ENCODE measurements at places on chromosomes 7 and 10. TPM values are rescaled to one million over a fixed set of nuclear protein-coding genes. Genes with fewer than 3 reads are reported as not detected.

DNA sequence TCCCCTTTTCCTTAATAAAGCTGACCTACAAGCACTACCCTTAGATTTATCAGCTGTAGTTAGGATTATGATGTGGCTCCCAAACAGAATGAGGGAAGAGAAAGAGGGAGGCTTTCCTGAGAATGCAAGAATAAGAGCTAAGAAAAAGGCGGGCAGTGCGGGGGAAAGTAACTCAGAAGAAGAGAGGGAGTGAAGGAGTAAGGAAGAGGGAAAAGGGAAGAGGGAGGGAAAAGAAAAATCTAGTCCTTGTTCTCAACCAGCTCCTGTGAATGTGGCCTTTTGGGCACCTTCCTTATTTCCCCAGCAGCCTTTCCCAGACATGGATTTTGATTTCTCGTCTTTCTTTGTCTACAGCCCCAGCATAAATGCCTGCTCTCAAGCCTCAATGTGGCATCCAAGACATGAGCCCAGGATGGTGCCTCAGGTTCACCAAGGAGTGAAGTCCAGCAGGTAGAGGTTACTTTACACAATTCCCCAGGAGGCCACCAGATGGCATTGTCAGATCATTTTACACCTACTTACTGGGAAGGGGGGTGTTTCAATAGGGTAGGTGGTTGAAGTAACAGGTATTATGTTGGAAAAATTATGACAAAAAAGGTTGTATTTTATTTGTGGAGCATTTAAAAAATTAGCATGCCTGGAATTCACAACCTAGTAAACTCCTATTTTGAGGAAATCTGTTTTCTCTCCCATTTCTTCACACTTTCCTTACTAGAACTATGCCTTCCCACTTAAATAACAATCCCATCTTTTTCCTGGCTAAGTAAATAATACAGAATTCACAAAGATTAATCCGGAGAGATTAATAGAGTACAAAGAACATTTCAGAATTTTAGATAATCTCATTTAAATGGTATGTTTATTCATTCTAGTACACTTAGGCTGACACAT is 106.5 kb downstream of the HTR7 start:
- H3K27me3 ChIP-seq = no peaks in the 10 kb centered on the region
- H3K27ac ChIP-seq = no peak overlapping the region
- no peaks in the 10 kb centered on the region for H3K36me3 ChIP-seq
- DNase-seq = peak; percentile 32
- H3K4me3 ChIP-seq = no peak overlapping the region

- no peaks in the 10 kb centered on the region for H3K27me3 ChIP-seq
- no peak for DNase-seq
- peaks cover 10% of the 10 kb centered on the region for H3K4me1 ChIP-seq
Observed at GRCh38 chr7:157271991-157272324, 64.8 kb upstream of the DNAJB6 start.

DNA sequence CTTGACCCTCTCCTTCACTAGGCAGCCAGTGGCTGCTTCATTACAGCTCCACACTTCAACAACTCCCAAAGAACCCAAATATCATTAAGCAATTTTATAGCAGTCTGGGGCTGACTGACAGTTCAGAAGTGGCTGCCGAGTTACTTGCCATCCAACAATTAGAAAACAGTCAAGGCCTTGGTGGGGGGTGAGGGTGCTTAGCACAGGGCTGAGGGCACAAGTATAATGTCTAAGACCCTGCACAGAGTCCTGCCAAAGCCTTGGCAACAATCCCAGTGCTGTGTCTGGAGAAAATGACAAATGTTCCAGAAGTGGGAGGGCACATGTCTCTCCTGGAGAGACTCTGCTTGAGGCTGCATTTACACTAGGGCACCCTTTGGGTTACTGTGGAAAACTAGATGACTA is 71.1 kb downstream of the CXCL12 start:
- no peaks in the 10 kb centered on the region for H3K27me3 ChIP-seq
- no peak overlapping the region for H3K4me3 ChIP-seq
- H3K27ac ChIP-seq = no peak overlapping the region
- DNase-seq = no peak
- H3K4me1 ChIP-seq = peaks cover 6% of the 10 kb centered on the region

DNA sequence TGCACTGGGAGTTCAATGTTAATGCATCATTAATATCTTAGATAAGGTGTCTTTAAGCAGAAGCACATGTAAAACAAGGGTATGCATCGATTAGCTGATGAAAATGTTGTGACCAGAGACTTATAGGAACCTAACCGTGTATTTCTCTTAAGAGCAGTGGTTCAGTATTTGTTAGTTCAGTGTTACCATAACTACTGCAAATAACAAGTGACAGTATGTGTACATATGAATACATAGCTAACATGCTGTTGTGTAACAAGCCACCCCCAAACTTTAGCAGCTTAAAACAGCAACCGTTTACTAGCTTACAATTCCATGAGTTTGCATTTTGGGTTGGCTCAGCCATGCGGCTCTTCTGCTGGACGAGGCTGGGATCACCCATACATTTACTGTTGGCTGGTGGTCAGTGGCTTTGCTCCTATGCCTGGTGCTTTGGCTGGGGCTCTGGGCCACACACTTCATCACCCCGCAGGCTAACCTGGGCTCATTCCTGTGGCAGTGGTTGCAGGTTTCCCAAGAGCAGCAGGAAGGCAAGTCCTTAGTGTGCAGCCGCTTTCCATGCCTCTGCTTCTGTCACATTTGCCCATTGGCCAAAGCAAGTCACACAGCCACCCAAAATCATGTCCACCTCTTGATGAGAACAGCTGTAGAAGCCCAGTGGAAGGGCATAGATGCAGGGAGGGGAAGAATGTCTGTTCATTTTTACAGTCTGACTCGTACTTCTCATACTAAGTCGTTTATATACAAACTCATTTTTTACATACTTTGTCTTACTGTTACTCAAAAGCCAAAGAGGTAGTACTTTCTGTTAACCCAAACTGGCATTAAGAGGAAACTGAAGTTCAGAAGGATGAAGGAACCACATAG is 103.3 kb upstream of the GATA3 start:
- no peaks in the 10 kb centered on the region for H3K36me3 ChIP-seq
- no peaks in the 10 kb centered on the region for H3K27me3 ChIP-seq
- no peak overlapping the region for H3K27ac ChIP-seq
- H3K4me1 ChIP-seq = no peaks in the 10 kb centered on the region

- peak overlapping the region; percentile 97 for H3K27ac ChIP-seq
- no peaks in the 10 kb centered on the region for H3K27me3 ChIP-seq
- DNase-seq = no peak
- peaks cover 17% of the 10 kb centered on the region for H3K4me1 ChIP-seq
- H3K36me3 ChIP-seq = no peaks in the 10 kb centered on the region
Observed at GRCh38 chr7:150407588-150408392, 28.7 kb downstream of the ZNF775 start.

- no peaks in the 10 kb centered on the region for H3K27me3 ChIP-seq
- DNase-seq = peak; percentile 35
- no peak overlapping the region for H3K27ac ChIP-seq
- no peaks in the 10 kb centered on the region for H3K36me3 ChIP-seq
- peaks cover 9% of the 10 kb centered on the region for H3K4me1 ChIP-seq
- no peak overlapping the region for H3K4me3 ChIP-seq
Observed at GRCh38 chr7:24963218-24963617, 16.8 kb downstream of the OSBPL3 start.

The C1QL3 gene
- total RNA-seq = not detected

DNA sequence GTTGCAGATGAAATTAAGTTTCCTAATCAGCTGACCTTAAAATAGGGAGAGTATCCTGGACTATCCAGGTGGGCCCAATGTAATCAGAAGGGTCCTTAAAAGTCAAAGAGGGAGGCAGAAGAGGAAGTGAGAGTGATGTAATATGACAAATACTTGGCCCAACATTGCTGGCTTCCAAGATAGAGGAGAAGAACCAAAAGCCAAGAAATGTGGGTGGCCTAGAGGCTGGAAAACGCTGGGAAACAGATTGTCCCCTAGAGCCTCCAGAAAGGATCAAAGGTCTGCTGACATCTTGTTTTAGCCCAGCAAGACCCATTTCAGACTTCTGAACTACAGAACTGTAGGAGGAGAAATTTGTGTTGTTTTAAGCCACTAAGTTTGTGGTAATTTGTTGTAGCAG is 79.7 kb upstream of the NOBOX start:
- H3K4me3 ChIP-seq = no peak overlapping the region
- H3K27me3 ChIP-seq = no peaks in the 10 kb centered on the region
- no peaks in the 10 kb centered on the region for H3K36me3 ChIP-seq
- DNase-seq = no peak
- H3K4me1 ChIP-seq = no peaks in the 10 kb centered on the region
- no peak overlapping the region for H3K27ac ChIP-seq

GRCh38 chr7:29090836-29091601 is 55.3 kb downstream of the CPVL start:
- DNase-seq = peak; percentile 27
- peak overlapping the region; percentile 19 for H3K27ac ChIP-seq
- H3K4me1 ChIP-seq = peaks cover 15% of the 10 kb centered on the region
- peak overlapping the region; percentile 7 for H3K4me3 ChIP-seq
- H3K27me3 ChIP-seq = no peaks in the 10 kb centered on the region
- H3K36me3 ChIP-seq = no peaks in the 10 kb centered on the region

DNA sequence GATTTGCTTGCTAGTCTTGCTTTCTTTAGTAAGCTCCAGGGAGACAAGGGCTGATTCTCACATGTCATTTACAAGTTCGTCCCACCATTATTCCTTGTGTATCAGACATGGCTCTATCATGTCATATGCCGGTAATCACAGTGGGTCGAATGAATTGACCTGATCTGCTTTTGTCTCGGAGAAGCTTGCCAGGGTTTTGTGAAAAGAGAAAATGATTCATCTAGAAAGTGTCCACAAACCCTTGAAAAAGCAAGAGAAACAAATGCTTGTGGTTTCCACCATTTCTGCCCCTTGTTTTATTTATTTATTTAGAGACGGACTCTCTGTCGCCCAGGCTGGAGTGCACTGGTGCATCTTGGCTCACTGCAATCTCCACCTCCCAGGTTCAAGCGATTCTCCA is 278.5 kb downstream of the TCF7L2 start:
- H3K4me3 ChIP-seq = no peak overlapping the region
- no peaks in the 10 kb centered on the region for H3K36me3 ChIP-seq
- no peaks in the 10 kb centered on the region for H3K27me3 ChIP-seq
- H3K4me1 ChIP-seq = no peaks in the 10 kb centered on the region
- no peak overlapping the region for H3K27ac ChIP-seq
- no peak for DNase-seq

- no peaks in the 10 kb centered on the region for H3K4me1 ChIP-seq
- H3K27ac ChIP-seq = no peak overlapping the region
- H3K4me3 ChIP-seq = no peak overlapping the region
- DNase-seq = no peak
Observed at GRCh38 chr10:49837051-49837478, 74.9 kb upstream of the OGDHL start.

DNA sequence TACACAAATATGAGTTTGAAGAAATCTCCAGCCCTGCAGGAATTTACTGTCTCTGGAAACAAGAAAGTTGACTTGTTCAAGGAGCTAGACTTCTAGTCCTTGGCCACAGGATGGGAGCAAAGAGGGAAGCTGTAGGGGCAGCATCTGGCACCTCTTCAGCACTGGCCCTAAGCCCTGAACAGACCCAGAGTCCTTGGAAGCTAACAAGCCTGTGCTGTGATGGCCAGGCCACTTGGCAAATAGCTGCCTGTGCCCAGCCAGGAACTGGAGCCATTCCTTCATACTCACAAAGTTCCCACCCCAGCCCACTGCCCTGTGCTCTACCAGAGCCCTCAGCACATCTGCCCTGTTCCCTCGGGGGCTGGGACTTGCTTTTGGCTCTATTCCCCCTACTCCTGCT is 9.4 kb upstream of the COL13A1 start:
- H3K4me1 ChIP-seq = no peaks in the 10 kb centered on the region
- no peak overlapping the region for H3K27ac ChIP-seq
- no peaks in the 10 kb centered on the region for H3K27me3 ChIP-seq
- no peak for DNase-seq
- H3K4me3 ChIP-seq = no peak overlapping the region

DNA sequence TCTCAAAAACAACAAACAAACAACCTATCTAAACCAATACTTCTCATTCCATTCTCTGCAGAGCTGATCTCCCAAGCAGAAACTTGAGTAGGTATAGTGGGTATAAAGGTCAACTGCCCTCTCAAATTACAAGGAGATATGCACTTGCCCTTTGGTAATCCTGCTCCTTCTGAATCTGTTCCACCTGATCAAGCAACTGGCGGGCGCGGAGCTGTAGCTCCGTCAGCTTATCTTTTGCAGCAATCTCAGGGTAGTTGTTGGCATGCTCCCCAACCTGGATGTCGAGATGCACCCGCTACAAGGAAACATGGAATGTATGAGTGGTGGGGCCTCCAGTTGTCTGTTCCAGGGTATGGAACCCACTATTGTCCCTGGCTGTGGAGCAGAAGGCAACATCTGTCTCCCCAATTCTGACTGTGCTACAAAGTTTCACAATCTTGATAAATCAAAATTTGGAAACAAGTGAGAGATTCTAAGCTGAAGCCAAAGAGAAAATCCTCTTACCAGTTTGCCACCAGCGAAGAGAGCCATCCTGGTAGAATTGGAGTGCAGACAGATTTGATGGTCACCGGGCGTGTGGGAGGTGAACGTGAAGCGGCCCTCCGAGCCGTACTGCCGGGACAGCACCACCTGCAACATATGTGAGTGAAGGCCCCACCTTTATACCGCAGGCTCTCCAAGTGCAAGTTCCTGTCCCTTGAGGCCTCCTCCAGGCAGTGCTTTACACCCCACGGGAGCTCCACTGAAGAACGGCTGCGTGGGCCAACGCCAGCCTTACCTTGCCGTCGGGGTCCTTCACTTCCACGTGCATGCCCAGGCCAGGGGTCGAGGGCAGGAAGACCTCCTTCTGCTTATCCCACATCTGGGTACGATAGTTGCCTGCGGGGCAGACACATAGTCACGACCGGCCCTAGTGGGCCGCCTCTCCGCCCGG is 819 bp downstream of the TMED4 start:
- H3K36me3 ChIP-seq = peaks cover 4% of the 10 kb centered on the region
- H3K4me1 ChIP-seq = peaks cover 14% of the 10 kb centered on the region
- no peaks in the 10 kb centered on the region for H3K27me3 ChIP-seq
- DNase-seq = peak; percentile 55
- peak overlapping the region; percentile 89 for H3K4me3 ChIP-seq

- no peaks in the 10 kb centered on the region for H3K36me3 ChIP-seq
- H3K27ac ChIP-seq = no peak overlapping the region
- peaks cover 36% of the 10 kb centered on the region for H3K27me3 ChIP-seq
- peak overlapping the region; percentile 95 for H3K4me3 ChIP-seq
- H3K4me1 ChIP-seq = peaks cover 19% of the 10 kb centered on the region
- DNase-seq = no peak
Observed at GRCh38 chr10:123153486-123154091, 613 bp upstream of the BUB3 start.

The LAMB4 gene
- not detected for total RNA-seq

- H3K27ac ChIP-seq = no peak overlapping the region
- H3K4me3 ChIP-seq = no peak overlapping the region
- no peak for DNase-seq
Observed at GRCh38 chr7:1024331-1024841, 20.0 kb upstream of the GPR146 start.

DNA sequence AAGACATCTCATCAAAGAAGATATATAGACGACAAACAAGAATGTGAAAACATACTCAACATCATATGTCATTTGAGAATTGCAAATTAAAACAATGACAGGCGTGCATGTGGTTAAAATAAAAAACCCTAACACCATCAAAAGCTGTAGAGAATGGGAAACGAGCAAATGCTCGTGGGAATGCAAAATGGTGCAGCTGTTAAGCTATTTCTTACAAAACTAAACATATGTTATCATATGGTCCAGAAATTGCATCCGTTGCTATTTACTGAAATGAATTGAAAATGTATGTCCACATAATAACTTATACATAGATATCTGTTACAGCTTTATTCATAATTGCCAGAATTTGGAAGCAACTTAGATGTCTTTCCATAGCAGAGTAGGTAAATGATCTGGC is 574.4 kb downstream of the TNS3 start:
- H3K4me3 ChIP-seq = no peak overlapping the region
- H3K36me3 ChIP-seq = no peaks in the 10 kb centered on the region
- no peaks in the 10 kb centered on the region for H3K4me1 ChIP-seq
- no peak overlapping the region for H3K27ac ChIP-seq
- no peak for DNase-seq
